GM04503 (cell line): ENCODE measurements at places on chromosomes 11 and 22.
A peak's percentile ranks its signal among the peaks of the same experiment; 100 is the strongest.

- DNase-seq: no peak
These were observed 605.0 kb upstream of the CADM1 start for GRCh38 chr11:116109228-116109627.

- DNase-seq: no peak
These were observed 1.1 kb downstream of the MTFP1 start for GRCh38 chr22:30426388-30427353.

DNA sequence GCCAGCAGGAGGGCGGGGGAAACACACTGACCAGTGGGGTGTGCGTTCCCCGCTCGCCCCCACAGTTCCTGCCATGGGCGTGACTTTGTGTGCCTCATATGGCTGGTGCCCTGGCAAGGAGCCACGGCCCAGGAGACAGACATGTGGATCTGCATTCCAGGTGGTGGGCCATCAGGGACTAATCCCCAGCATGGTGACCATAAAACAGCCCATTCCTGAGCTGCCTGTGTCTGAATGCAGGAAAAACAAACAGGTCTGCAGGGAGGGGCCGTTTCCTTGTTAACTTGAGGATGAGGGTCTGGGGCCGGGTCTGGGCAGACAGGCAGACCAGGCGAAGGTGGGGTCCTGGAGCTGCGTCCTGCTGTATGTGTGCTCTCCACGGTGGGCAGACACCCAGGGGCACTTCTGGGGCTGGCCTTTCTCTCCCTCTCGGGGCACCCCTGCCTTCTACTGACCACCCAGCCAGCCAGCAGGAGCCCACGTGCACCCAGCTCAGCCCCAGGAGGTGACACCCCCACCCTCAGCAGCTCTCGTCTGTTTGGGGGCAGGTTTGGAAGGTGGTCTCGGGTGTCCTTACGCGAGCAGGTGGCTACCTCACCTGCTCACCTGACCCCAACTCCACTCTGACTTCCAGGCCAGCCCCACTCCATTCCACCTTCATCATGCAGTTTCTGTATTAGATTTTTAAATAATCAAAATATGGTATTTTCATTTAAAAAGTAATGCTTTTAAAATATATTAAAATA is 120.3 kb downstream of the KCNQ1OT1 start:
- DNase-seq: no peak

DNA sequence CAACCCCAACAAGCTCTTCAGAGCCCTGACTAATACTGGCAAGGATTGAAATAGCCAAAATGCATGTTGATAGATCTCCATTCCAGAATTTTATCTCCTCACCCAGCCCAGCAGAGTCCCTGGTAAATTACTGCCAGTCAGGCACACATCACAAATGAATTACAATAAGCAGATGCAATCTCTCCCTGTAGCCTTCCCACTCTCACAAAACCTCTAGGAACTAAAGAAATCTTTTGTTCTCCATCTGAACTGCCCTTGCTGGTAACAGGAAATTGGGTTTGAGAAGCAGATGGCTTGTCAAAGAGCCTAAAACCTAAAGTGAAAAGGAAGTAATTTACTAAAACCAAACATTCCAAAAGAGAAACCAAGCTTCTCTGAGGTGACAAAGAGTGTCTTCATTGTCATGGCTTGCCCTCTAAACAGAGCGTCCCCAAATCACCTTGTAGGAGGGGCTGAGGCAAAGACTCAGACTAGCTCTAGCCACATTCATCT is 59.5 kb downstream of the FAM168A start:
- no peak for DNase-seq

DNA sequence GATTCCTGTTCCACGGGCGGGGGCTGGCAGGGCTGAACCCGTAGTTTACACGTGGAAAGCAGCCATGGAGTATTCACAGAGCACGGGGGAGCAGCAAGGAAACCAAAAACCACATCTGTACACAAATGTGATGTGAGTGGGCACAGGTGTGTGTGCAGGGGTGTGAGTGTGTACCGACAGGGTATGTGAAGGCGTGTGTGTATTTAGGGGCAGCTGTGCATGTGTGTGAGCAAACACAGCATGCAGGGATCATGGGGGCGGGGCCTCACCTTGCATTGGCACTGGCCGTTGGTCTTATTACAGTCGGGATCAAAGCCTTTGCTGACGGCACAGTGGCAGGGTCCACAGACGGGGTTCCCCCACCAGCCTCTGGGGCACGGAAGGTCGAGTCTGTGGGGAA is 58.4 kb downstream of the TRMU start:
- DNase-seq: no peak

GRCh38 chr22:30216710-30217109 is 29.8 kb downstream of the LIF start:
- no peak for DNase-seq

GRCh38 chr22:49027368-49027670 is 800.4 kb downstream of the BRD1 start:
- DNase-seq: no peak

DNA sequence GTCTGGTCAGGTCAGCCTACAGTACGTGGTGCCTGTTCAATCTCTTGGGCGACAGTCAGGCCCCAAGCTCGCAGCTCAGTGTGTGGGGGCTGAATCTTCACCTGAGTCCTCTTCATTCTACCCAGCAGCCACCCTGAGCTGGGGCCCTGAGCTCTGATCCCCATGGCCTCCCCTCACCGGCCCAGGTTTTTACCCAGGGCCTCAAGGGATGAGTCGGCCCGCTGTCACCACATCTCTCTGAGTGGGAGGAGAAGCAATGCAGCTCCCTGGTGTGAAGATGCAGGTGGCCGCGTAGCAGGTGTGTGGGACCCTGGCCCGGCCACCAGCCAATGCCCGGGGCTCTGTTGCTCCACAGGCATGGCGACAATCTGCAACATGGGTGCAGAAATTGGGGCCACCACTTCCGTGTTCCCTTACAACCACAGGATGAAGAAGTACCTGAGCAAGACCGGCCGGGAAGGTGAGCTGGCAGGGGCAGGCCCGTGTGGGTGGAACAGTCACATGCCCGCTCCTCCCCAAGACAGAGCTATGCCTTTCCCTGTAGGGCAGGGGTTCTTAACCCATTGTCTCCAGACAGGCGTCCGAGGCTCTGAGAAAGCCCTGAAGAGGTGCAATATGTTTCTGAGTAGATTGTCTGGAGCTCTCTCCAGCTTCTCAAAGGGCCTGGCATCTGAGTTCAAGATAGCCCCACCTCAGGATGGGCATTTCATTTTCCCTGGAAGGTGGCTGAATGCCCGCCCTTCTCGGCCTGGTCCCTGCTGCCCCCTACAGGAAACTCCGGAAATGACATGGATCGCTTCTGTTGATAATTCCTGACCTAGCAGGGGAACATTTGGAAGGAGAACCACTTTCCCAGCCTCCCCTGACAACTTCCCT is 26.9 kb downstream of the POLR3H start:
- no peak for DNase-seq

- DNase-seq: peak; percentile 30
These were observed at the start of gene EIF4ENIF1 for GRCh38 chr22:31489632-31490495. Gene EIF4ENIF1 (minus strand): TSS chr22:31489842. CDS start chr22:31488718, 1,124 bp downstream.

DNA sequence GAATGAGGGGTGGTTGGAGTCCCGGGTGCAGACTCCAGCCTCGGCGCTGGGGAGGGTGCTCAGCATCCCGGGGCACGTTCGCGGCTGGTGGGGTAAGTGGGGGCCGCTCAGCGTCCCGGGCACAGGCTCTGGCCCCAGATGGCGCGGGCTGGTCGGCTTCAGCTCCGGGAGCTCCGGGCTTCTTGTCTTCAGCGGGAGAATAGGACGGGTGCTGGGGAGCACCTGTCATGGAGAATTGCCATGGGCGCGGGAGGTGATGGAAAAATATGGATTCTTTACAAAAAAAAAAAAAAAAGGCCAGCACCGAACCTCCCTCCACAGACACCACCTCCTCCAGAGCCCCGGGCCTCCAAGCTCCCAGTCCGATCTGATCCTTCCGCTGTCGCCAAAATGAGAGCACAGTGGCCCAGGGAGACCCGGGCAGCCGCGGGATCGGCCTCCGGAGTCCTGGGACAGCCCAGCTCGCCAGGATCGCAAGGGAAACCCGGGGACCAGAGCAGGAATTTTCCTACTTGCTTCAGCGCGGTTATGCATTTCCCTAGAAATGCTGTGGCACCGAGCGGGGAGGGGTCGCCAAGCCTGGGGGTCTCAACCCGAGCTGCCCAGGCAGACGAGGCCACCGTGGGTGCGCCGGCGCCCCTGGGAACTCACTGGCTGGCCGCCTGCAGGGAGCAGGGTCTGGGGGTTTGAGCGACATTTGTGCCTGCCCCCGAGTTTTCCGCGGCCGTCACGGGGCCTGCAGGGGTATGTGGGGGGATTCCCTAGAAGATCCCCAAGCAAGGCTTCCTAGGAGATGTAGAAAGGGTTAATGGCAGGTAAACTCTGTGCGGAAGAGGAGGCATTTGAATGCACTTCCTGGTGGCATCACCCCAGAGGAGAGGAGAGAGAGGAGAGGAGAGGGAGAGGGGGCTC is 1336.9 kb downstream of the BRD1 start:
- DNase-seq: no peak

DNA sequence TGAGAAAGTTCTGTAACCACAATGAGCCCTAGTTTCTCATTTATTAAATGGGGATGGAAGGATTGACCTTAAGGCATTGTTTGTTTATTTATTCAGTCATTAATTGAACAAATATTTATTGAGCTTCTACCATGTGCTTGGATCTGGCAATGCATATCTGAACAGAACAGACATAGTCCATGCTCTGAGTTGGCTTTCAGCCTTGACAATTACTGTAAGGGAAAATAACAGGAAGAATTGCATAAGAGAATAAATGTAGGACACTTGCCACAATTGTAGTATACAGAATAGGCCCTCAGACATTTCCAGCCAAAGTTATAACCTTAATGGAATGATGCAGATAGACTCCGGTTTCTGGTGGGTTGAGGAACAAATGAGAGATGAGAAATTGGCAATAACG is 160.5 kb upstream of the TTC12 start:
- no peak for DNase-seq

DNA sequence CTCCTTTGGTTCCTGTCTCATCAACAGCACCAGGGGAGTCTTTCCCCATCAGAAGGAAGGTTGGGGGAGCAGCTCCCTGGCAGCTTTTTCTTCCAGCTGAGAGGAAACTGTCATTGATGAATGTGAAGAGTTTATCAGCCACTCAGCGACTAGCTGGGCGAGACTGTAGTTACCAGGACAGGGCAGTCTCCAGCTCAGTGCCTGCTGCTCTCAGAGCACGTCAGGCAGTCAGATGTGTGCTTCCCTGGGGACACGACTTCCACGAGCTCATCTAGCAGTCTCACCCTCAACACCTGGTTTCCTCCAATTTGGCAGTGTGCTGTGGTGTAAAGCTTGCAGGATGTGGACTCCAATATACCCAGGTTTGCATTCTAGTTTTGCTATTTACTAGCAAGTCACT is 12.5 kb upstream of the C1QTNF4 start:
- DNase-seq: no peak
